Glutamatergic neuron (in vitro differentiated cells): ENCODE measurements at places on chromosomes 5 and 9. TPM values are rescaled to one million over a fixed set of nuclear protein-coding genes. Genes with fewer than 3 reads are reported as not detected.

The WDR38 gene
- total RNA-seq, result not detected

The TMOD1 gene
- total RNA-seq, result 0.64 TPM

The AQP3 gene
- total RNA-seq, result 2.9 TPM

The GPR151 gene
- not detected for total RNA-seq

The FOXB2 gene
- total RNA-seq, result not detected

The TRPM3 gene
- total RNA-seq, result 3.3 TPM

The RNF183 gene
- not detected for total RNA-seq

The SPATA31A3 gene
- total RNA-seq, result not detected

The C9 gene
- total RNA-seq, result not detected

The IRX4 gene
- 0.20 TPM for total RNA-seq

The CCNJL gene
- 123 TPM for total RNA-seq

The AIF1L gene
- 16.7 TPM for total RNA-seq

The TSPAN17 gene
- total RNA-seq, result 97.2 TPM

GRCh38 chr5:139749242-139749641, 46.4 kb upstream of the PSD2 start:
- H3K4me3 ChIP-seq, result peak overlapping the region; percentile 57
- H3K36me3 ChIP-seq, result no peaks in the 10 kb centered on the region
- DNase-seq, result no peak
- H3K27ac ChIP-seq, result peak overlapping the region; percentile 64
- H3K4me1 ChIP-seq, result peaks cover 33% of the 10 kb centered on the region

DNA sequence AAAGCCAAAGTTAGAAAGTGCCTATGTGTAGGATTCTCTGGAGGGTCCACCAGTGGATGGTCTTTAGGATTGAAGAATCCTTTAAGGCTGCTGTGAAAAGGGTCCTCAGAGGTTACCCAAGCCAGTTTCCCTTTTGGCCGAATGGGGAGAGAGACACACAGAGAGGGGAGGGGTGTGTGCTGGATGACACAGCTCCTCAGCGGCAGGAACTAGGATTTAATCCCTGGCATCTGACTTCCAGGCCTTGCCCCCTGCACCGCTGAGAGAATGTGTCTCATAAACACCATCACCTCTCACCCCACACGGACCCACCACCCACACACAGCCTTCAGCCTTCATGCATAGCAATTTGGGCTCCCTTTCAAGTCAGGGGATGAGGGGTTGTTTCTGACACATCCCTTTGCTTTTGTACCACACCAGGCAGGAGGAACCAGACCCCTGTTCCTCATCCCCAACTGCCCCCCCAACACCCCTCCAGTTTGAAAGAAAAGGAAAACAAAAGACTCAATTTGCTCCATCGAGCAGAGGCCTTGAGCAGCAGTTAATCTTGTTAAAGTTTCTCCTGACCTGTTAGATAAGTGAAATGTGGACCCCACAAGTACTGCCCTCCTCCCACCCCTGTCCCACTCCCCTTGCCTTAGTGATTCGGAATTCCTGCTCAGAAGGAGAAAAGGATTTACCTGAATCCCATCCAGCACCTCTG, 4.0 kb downstream of the PAPPA start:
- no peaks in the 10 kb centered on the region for H3K36me3 ChIP-seq
- H3K4me1 ChIP-seq, result peaks cover 18% of the 10 kb centered on the region
- peak overlapping the region; percentile 34 for H3K4me3 ChIP-seq
- DNase-seq, result no peak
- no peak overlapping the region for H3K27ac ChIP-seq
- peaks cover 17% of the 10 kb centered on the region for H3K27me3 ChIP-seq

DNA sequence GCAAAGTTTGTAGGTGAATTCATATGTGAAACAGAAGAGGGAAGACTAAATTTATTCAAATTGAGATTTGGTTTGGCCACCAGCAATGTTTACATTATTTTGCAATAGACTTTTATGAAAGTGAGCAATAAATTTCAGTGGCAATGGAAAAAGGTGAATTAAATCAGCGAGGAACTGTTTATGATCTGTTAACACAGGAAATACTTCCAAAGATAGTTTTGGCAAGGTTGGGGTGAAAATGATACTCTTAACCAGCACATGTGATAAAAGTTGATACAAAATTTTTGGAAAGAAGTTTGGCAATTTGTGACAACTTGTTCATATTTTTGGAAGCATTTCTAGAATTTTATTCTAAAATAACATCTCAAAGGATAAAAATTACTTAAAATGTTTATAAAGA, 119.8 kb downstream of the ARHGEF28 start:
- H3K4me3 ChIP-seq, result no peak overlapping the region
- H3K27ac ChIP-seq, result no peak overlapping the region
- H3K4me1 ChIP-seq, result no peaks in the 10 kb centered on the region
- peaks cover 4% of the 10 kb centered on the region for H3K36me3 ChIP-seq

DNA sequence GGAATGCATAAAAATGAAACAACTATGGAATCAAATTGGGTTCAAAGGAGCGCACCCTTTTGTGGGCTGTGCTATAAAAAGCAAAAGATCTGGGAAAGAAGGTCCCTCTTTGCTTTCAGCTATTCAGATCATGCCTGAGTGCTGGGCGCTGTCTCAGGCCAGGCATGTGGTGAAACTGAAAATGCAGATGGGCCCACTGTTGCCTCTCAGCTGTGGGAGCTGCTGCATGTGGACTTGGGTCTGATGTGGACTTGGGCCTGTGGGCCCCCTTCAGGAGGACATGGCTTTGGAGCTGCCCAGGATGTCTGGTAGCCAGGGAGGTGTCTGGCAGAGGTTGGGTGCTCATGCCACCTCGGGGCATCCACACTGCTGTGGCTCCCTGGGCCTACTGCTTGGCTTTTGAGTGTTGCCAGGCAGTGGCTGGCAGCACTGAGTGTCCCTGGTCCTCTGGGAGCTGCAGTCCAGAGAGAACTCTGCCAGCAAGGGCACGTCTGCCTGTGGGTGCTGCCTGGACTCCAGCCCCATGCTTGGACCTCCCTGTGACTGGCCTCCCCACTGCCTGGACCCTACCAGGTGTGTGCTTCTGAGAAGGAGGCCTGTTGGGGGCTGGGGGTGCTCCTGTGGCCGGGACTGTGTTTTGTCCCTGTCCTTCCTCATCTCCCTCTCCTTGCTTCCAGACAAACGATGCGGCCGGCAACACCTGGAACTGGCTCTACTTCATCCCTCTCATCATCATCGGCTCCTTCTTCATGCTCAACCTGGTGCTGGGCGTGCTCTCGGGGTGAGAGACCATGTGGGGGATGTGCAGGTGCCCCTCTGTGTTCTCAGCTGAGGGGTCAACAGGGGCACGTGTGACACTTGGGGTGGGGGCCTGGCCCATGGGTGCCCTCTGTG, 74.3 kb downstream of the CACNA1B start:
- peaks cover 16% of the 10 kb centered on the region for H3K27me3 ChIP-seq
- no peak overlapping the region for H3K4me3 ChIP-seq
- H3K27ac ChIP-seq, result no peak overlapping the region
- H3K36me3 ChIP-seq, result peaks cover 10% of the 10 kb centered on the region

DNA sequence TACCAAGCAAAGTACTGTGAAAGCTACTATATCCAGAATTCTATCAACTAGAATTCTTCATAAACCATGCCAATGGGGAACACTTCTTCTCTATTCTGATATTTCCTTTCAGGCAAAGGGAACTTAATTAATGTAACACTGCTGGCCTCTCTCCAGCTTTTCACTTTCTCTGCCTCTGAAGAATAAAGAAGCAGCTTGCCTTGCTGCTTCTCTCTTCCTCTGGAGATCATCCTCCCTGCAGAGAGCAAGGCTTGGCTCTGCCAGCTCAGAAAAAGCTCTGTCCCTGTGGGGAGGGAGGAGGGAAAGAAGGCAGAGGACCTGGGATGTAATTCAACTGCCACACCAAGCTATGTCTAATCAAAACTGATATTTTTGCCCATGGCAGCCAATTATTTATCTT, 6.5 kb downstream of the CTNND2 start:
- H3K27ac ChIP-seq, result no peak overlapping the region
- H3K4me3 ChIP-seq, result no peak overlapping the region
- H3K27me3 ChIP-seq, result no peaks in the 10 kb centered on the region
- no peak for DNase-seq
- H3K4me1 ChIP-seq, result peaks cover 13% of the 10 kb centered on the region
- H3K36me3 ChIP-seq, result no peaks in the 10 kb centered on the region

GRCh38 chr5:159058716-159059636, 40.7 kb downstream of the EBF1 start:
- peaks cover 3% of the 10 kb centered on the region for H3K27me3 ChIP-seq
- H3K27ac ChIP-seq, result peak overlapping the region; percentile 69
- DNase-seq, result no peak
- H3K4me3 ChIP-seq, result peak overlapping the region; percentile 76
- H3K36me3 ChIP-seq, result no peaks in the 10 kb centered on the region
- H3K4me1 ChIP-seq, result peaks cover 72% of the 10 kb centered on the region

DNA sequence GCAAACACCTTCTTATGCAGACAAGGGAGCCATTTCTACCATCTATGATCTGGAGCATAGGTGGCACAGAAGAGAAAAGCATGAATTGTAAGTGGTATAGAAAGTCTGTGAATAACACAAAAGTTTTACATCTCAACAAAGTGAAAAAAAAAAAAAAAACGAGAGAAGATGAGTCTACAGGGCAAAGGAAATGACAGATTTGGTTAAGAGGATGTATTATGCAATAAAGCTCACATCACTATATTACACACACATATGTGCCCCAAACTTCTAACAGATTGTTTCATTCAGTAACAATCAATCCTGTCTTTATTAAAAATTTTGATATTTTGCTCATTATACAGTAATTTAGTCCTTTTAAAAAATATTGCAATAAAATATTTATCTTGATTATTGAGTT, 49.8 kb downstream of the CERT1 start:
- H3K4me1 ChIP-seq, result peaks cover 12% of the 10 kb centered on the region
- H3K36me3 ChIP-seq, result no peaks in the 10 kb centered on the region
- H3K27ac ChIP-seq, result no peak overlapping the region

- peaks cover 3% of the 10 kb centered on the region for H3K27me3 ChIP-seq
- no peak overlapping the region for H3K27ac ChIP-seq
- H3K4me1 ChIP-seq, result no peaks in the 10 kb centered on the region
- peaks cover 8% of the 10 kb centered on the region for H3K36me3 ChIP-seq
Observed at GRCh38 chr5:1736889-1737711, 62.5 kb downstream of the MRPL36 start.

DNA sequence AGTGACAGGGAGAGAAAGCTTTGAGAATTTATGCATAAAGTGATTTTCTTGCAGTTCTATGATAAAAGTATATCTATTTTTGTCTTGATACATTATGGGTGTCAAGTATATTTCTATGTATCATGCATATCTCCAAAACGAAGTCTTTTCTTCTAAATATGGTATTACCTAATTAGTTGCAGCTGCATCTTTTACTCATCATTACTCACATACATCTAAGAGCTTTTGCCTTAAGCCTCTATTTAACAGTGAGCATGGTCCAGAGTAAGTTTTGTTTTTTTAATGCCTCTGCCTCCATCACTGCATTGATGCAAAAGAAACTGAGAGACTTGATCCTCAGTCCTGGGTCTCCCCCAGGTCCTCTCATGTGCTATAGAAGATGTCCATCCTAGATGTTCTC, 40.0 kb upstream of the SMC5 start:
- no peak overlapping the region for H3K4me3 ChIP-seq
- no peak for DNase-seq
- no peaks in the 10 kb centered on the region for H3K36me3 ChIP-seq
- peaks cover 2% of the 10 kb centered on the region for H3K27me3 ChIP-seq
- H3K4me1 ChIP-seq, result peaks cover 4% of the 10 kb centered on the region

DNA sequence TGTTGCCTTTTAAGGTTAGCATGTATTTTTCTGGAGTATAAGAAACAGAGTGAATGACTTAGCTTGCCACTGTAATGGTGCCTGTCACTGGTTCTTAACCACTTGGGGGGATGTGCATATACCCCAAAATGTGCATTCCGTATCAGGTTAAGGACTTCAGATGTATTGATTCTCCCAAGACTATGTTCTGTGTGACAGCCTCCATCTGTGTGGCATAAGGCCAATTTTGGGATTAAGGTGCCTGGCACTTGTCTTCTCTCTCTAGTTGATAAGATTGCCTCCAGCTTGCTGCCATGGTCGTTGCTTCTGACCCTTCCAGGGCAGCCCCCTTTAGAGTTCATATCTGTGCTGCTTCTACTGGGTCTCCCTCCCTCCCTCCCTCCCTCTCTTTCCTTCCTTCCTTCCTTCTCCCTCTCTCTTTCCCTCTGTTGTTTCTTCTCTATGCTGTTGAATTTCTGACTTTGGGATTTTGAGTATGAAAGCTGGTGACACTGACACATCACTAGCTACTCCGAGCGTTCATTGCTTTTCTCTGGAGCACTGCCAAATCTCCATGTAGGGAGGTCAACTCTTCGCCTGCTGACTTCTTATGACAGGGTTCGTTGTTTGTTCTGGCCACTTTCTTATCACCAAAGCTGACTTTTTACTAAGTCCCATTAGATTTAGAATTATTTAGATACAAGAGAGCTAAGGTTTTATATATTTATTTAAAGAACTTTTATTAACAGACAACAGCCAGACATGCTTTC, 31.0 kb downstream of the TNFAIP8 start:
- H3K4me3 ChIP-seq, result no peak overlapping the region
- H3K27ac ChIP-seq, result no peak overlapping the region
- H3K36me3 ChIP-seq, result no peaks in the 10 kb centered on the region

DNA sequence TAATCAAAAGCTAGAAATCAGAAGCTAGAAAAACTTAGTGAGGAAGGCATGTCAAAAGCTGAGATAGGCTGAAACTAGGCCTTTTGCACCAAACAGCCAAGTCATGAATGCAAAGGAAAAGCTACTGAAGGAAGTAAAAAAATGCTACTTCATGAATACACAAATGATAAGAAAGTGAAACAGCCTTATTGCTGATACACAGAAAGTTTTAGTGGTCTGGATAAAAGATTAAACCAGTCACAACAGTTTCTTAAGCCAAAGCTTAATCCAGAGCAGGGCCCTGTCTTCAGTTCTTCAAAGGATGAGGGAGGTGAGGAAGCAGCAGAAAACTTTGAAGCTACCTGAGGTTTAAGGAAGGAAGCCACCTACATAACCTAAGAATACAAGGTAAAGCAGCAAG, 102.5 kb upstream of the SH3GL2 start:
- no peak overlapping the region for H3K4me3 ChIP-seq
- H3K36me3 ChIP-seq, result no peaks in the 10 kb centered on the region
- H3K27ac ChIP-seq, result no peak overlapping the region
- H3K27me3 ChIP-seq, result peaks cover 3% of the 10 kb centered on the region

DNA sequence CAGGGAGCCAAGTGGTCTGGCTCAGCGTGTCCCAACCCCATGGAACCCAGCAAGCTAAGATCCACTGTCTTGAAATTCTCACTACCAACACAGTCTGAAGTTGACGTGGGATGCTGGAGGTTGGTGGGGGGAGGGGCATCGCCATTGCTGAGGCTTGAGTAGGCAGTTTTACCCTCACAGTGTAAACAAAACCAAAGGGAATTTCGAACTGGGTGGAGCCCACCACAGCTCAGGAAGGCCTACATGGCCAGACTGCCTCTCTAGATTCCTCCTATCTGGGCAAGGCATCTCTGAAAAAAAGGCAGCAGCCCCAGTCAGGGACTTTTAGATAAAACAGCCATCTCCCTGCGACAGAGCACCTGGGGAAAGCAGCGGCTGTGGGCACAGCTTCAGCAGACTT, 17.1 kb upstream of the FBXL17 start:
- H3K27ac ChIP-seq, result no peak overlapping the region
- DNase-seq, result no peak
- peaks cover 7% of the 10 kb centered on the region for H3K27me3 ChIP-seq

DNA sequence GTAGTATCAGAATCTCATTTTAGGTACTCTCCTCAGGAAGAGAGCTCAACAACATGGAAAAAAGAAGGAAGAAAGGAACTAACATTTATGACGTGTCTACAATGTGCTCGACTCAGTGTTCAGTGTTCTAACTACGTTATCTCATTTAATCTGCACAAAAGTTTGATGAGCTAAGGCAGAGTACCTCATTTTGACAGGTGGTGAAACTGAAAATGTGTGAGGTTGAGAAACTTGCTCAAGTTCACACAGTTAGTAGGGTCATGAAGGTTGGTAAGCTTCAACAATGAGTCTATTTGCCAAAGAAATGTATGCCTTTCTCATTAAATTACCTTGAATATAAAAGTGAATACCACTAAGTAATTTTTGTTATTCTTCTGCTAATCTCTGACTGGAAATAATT, 165.1 kb downstream of the CAAP1 start:
- H3K4me1 ChIP-seq, result peaks cover 9% of the 10 kb centered on the region
- no peak overlapping the region for H3K4me3 ChIP-seq
- H3K27me3 ChIP-seq, result no peaks in the 10 kb centered on the region
- no peak overlapping the region for H3K27ac ChIP-seq
